ENCODE measurements at places on chromosomes 2 and 18. TPM values are rescaled to one million over a fixed set of nuclear protein-coding genes. Genes with fewer than 3 reads are reported as not detected.

The CCDC148 gene
- 0.13 TPM for polyA plus RNA-seq

The SCN7A gene
- not detected for polyA plus RNA-seq

The VIL1 gene
- not detected for polyA plus RNA-seq

The HOXD8 gene
- polyA plus RNA-seq = 0.05 TPM

The DNPEP gene
- 41.6 TPM for polyA plus RNA-seq

DNA sequence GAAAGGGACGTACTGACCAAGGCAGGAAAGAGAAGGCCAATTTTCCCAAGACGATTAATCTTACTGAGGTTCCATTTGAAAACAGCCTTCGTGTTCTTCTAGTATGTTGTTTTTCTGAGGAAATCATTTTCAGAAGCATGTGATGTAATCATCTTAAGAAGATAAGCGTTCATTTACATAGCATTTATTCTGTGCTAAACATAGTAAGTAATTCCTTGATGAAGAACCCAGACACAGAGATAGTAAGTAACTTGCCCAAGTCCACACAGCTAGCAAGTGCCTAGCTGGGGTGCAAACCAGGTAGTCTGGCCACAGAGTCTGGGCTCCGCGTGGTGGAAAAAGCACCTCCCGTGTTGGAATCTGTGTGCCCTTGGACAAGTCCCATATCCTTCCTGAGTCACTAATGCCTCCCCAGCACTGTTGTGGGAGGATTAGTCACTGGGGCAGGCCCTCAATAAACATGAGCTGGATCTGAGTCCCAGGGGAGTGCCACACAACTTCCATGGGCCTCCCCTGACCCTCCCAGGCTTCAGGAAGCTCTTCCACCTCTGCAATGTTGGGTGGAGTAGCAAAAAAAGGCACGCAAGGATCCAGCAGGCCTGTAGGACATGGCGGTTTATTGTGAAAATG is 26.9 kb upstream of the ASAP2 start:
- peak; percentile 92 for DNase-seq
- no peaks in the 10 kb centered on the region for H3K36me3 ChIP-seq
- peaks cover 39% of the 10 kb centered on the region for H3K4me1 ChIP-seq
- no peaks in the 10 kb centered on the region for H3K27me3 ChIP-seq

DNA sequence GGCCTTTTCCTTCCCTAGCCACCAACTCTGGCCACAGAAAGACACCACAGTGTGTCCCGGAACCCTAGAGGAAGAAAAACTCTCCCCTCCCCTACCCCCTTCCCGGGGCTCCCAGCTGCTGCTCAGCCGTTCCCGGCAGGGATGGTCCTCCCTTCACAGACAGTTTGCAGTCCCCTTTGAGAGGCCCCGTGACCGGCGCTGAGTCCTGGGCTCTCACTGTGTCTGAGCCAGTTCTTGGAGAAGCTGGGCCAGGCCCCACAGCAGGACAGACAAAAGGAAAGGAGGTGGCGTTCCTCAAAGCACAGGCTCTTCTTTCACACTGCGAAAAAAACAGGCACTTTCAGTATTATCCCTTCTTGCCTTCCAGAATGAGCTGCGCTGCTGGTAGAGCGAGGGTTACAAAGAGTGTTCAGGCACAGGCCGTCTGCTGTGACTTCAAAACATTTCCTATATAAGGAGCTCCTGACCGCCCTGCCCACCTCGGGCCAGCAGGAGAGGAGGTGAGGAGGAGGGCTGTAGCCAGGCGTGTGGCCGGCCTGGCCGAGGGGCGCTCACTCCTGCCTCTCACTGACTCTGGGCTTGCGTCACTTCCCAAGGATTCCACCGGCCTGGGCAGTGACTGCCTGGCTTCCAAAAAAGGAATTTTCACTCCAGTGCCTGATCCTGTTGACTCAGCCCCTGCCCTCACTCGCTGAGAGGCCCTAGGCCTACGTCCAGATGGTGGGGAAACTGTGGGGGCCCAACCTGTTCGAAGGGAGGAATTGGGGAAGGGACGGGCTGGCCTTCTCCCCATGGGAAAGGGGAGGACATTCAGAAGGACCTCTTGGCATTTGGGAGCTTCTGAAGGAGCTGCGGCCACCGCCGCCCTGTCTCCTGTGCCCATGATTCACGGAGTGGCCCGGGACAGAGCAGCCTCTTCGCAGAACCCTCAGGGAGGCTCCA is 24.9 kb downstream of the CIDEA start:
- H3K4me3 ChIP-seq = no peak overlapping the region
- DNase-seq = no peak
- H3K27ac ChIP-seq = no peak overlapping the region
- peaks cover 16% of the 10 kb centered on the region for H3K4me1 ChIP-seq

- H3K27ac ChIP-seq = no peak overlapping the region
- no peak overlapping the region for H3K4me3 ChIP-seq
- H3K36me3 ChIP-seq = no peaks in the 10 kb centered on the region
- DNase-seq = no peak
- no peaks in the 10 kb centered on the region for H3K4me1 ChIP-seq
- H3K27me3 ChIP-seq = no peaks in the 10 kb centered on the region
Measured at GRCh38 chr2:116719836-116720235, 1094.7 kb upstream of the DDX18 start.

DNA sequence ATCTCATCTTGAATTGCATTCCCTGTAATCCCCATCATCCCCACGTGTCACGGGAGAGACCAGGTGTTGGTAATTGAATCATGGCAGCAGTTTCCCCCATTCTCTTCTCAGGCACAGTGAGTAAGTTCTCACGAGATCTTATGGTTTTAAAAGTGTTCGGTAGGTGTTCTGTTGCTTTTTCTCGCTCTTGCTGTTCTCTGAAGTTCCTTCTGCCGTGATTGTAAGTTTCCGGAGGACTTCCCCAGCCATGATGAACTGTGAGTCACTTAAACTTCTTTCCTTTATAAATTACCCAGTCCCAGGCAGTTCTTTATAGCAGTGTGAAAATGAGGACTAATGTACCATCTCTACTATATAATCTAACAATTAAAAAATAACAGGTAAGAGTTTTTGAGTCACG is 409.9 kb upstream of the NRXN1 start:
- H3K27ac ChIP-seq = no peak overlapping the region
- no peaks in the 10 kb centered on the region for H3K4me1 ChIP-seq
- H3K27me3 ChIP-seq = no peaks in the 10 kb centered on the region
- H3K36me3 ChIP-seq = no peaks in the 10 kb centered on the region
- H3K4me3 ChIP-seq = no peak overlapping the region

DNA sequence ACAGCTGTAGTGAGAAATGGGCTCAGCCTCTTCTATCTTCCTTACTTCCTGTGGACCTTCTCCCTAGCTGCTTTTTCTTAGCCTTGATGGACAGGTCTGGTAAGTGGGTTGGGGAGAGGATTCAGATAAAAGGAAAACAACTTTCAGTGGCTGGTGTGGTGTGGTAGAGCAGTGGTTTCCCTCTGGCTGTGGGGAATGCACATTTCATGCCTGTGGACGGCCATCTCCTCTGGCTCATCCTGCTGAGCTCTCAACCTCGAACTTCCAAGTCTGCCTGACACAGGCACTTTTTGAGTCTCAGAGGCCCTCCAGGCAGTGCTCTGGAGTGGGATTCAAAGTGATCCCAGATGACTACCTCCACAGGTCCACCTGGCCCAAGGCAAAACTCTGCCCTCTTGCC is 38.6 kb upstream of the ACADL start:
- H3K36me3 ChIP-seq = no peaks in the 10 kb centered on the region
- no peak for DNase-seq
- H3K27ac ChIP-seq = no peak overlapping the region

- H3K4me1 ChIP-seq = no peaks in the 10 kb centered on the region
- no peak overlapping the region for H3K27ac ChIP-seq
- no peaks in the 10 kb centered on the region for H3K27me3 ChIP-seq
- H3K36me3 ChIP-seq = no peaks in the 10 kb centered on the region
- DNase-seq = no peak
- no peak overlapping the region for H3K4me3 ChIP-seq
Measured at GRCh38 chr2:210917465-210917864, 361.1 kb downstream of the CPS1 start.

DNA sequence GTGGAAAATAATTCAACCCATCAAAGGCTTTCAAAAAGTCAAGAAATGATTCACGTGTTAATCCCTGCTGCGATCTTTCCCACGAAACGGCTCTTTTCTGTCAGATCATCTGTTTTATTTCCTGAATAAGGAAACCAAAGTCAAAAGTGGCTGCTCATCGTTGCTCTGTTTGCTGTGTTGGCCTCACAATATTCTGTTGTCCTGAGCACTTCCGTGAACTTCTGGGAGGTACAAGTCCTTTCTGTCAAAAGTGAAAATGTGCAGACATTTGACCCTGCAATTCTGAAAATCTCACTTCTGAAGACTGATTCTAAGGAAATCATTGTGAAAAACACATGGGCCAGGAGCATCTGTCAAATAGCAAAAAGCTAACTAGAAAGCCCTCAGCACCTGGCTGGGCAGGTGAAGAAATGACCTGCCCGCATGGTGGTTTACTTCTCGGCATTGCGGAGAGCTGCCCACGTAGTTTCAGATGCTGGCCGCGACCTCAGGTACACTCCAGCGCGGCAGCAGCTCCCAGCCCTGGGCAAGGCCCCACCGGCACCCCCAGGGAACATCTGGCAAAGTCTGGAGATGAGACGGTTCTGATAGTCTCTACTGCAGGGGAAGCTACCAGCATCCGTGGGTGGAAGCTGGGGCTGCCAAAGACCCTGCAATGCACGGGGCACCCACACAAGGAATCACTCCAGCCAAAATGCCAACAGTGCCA is 31.9 kb upstream of the GPC1 start:
- peaks cover 27% of the 10 kb centered on the region for H3K27me3 ChIP-seq
- H3K4me1 ChIP-seq = peaks cover 8% of the 10 kb centered on the region
- H3K36me3 ChIP-seq = no peaks in the 10 kb centered on the region
- H3K4me3 ChIP-seq = no peak overlapping the region
- no peak for DNase-seq
- no peak overlapping the region for H3K27ac ChIP-seq

DNA sequence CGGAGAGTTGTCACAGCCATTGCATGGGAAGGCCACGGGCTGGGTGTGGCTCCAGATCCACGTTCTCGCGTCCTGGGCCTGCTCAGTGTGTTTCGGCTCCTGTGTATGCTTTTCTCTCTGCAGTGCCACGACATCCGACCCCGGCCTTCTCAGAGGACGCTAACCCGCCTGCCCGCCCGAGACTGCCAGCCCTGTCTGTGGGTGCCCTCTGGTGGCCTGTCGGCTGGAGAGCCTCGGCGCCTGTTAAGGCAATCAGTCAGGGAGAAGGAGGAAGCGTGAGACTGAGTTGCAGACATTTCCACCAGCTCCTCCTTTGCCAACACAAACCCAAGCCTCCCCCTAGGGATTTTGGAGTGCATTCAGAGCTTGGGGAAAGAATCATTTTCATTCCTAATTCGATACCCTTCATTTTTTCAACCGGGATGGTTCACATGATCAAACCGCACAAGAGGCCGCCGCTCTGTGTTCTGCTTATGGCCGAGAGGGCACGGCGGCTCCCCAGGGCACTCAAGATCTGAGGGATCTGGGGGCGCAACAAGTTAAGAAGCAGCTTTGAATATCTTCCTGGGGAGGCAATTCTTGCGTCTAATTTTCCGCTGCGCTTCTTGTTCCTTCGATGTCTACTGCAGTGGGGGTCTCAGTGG is 37.5 kb upstream of the ZBTB7C start:
- H3K4me1 ChIP-seq = no peaks in the 10 kb centered on the region
- no peak overlapping the region for H3K4me3 ChIP-seq
- H3K27me3 ChIP-seq = peaks cover 6% of the 10 kb centered on the region
- no peaks in the 10 kb centered on the region for H3K36me3 ChIP-seq
- no peak overlapping the region for H3K27ac ChIP-seq
- no peak for DNase-seq

GRCh38 chr2:188517549-188518215 is 226.0 kb downstream of the GULP1 start:
- H3K4me1 ChIP-seq = peaks cover 14% of the 10 kb centered on the region
- no peaks in the 10 kb centered on the region for H3K27me3 ChIP-seq
- no peak overlapping the region for H3K4me3 ChIP-seq

GRCh38 chr2:26162963-26163362 is 9.9 kb upstream of the GAREM2 start:
- DNase-seq = no peak
- no peaks in the 10 kb centered on the region for H3K27me3 ChIP-seq
- no peak overlapping the region for H3K27ac ChIP-seq
- H3K4me3 ChIP-seq = no peak overlapping the region

DNA sequence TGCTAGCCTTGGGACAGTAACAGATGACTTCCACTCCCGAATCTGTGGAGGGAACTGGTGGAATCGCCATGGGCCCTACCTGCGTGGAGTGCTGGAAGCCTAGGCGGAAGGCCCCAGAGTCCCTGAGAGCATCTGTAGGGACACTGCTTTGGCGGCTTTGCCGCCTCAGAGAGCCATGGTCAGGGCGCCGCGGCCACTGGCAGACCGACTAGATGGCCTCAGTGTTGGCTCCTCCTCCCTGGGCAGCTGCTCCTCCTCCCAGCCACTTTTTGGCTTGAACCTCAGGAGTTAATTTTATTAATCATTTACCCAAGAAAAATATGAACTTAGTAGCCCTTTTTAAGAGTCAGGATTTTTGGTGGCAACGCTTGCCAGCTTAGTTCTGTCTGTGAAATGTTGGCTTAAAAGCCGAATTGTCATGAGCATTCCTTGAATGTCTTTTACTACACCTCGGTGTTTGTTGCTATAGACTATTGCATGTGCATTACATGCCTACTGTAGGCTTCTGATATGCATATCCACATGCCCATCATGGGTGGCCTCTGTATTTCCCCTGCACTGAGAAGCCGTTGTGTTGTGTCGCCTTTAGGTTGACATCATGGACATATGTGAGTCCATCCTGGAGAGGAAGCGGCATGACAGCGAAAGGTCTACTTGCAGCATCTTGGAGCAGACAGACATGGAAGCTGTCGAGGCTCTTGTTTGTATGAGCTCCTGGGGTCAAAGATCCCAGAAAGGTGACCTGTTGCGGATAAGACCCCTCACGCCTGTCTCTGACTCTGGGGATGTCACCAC is 2.4 kb downstream of the KLF11 start:
- peaks cover 2% of the 10 kb centered on the region for H3K4me1 ChIP-seq
- H3K27ac ChIP-seq = no peak overlapping the region
- no peak overlapping the region for H3K4me3 ChIP-seq
- H3K36me3 ChIP-seq = no peaks in the 10 kb centered on the region
- peaks cover 10% of the 10 kb centered on the region for H3K27me3 ChIP-seq

GRCh38 chr2:241202681-241203080 is 14.2 kb downstream of the ANO7 start:
- DNase-seq = no peak
- no peak overlapping the region for H3K27ac ChIP-seq
- H3K36me3 ChIP-seq = no peaks in the 10 kb centered on the region
- no peak overlapping the region for H3K4me3 ChIP-seq
- H3K4me1 ChIP-seq = no peaks in the 10 kb centered on the region

- H3K27ac ChIP-seq = no peak overlapping the region
- DNase-seq = no peak
- H3K36me3 ChIP-seq = no peaks in the 10 kb centered on the region
- H3K4me1 ChIP-seq = no peaks in the 10 kb centered on the region
- no peaks in the 10 kb centered on the region for H3K27me3 ChIP-seq
Measured at GRCh38 chr18:56197241-56197859, 441.0 kb downstream of the TXNL1 start.

Measured in keratinocyte (primary cell).